ENCODE measurements at places on chromosomes 1 and 21.

DNA sequence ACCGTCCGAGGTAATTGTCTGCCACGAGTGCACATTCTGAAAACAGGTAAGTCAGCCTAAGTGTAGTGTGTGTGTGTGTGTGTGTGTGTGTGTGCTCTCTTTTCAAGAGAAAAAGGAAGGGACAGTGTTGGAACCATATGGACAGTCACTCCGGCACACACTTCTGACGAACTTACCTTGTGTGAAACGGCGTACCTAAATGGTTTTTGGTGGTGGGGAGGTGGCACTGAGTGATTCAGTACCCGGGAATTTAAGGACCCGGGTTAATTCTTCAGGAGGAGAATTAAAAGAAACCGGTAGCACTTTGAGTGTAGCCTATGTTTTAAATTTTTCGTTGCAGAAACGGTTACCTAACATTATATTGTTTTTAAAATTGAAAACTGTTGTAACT is 286 bp downstream of the ODR4 start:
- no peak for DNase-seq

DNA sequence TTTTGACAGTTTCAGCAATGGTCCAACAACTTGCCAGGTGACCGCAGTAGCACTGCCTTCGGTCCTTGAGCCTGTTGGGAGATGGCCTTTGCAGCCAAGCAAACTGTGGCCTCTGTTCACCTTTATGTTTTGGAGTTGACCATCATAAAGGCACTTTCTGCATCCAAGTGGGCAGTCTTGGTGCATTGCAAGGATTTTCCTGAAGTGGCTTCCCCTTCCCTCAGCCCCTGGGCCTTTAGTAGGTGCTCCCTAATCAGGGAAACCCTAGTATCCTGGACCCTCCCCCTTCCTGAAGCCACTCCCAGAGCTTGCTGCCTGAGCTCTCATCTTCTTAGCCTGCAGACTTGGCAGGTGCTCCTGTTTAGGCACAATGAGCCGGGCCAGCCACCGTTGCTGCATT is 140.2 kb downstream of the TRABD2B start:
- DNase-seq: no peak

DNA sequence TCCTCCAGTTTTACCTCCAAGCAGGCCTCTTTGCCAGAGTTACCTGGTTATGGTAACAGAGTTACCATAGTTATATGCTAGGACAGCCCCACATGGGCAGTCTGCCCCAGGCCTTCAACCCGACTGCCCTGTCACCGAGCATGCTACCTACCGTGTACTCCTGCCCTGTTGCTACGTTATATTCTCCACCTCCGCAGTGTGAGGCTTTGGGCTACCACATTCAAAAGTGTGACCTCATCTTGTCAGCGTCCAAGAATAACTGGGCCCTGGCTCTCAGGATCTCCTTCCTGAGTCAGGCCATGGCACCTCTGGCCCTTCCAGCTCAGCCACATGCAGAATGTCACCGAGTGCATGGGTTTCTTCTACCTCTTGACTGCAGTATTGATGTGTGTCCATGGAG is 8.9 kb downstream of the MAPKAPK2 start:
- no peak for DNase-seq

GRCh38 chr1:164320790-164321731 is 237.9 kb upstream of the PBX1 start:
- no peak for DNase-seq

DNA sequence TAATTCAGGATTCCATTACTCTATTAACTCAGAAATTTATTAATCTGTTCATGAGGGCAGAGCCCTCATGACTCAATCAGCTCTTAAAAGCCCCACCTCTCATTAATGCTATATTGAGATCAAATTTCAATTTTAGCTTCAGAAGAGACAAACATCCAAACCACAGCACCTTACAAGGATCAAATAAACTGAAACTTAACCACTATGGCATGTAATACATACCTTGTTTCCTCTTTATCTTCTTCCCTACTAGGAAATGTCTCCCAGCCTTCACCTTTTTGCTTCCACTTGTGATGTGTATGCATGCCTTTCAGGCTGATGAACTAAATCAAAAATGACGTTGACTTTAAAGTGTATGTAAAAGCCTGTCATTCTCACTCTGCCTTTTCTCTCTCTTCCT is 2121.3 kb downstream of the NCAM2 start:
- no peak for DNase-seq

DNA sequence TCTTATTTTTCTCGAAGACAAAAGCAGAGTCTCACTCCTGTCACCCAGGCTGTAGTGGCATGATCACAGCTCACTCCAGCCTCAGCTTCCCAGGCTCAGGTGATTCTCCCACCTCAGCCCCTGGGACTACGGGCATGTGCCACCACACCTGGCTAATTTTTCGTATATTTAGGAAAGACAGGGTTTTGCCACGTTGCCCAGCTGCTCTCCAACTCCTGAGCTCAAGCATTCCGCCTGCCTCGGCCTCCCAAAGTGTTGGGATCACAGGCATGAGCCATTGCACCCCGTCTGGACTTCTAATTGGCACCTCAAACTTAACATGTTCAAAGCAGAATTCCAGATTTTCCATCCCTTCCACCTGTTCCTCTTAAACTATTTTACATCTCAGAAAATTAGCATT is 19.0 kb upstream of the LRRC8C start:
- no peak for DNase-seq

DNA sequence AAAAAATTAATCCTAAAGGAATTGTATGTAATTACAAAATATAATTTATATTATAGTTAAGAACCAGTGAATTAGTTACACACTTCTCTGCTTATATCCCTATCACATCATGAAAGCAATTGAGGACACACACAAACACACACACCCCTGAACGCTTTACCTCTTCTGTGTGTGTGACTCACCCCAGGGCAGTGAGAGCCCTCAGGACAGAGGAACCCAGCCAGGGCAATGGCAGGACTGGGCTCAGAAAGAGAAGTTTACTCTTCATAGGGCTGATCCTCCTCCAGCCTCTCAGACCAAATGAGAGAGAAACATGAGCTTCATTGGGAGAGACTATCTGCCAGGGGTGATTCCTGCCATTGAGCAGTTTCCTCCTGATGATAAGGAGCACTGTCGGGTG is 38.1 kb downstream of the SLC44A3 start:
- DNase-seq: no peak

DNA sequence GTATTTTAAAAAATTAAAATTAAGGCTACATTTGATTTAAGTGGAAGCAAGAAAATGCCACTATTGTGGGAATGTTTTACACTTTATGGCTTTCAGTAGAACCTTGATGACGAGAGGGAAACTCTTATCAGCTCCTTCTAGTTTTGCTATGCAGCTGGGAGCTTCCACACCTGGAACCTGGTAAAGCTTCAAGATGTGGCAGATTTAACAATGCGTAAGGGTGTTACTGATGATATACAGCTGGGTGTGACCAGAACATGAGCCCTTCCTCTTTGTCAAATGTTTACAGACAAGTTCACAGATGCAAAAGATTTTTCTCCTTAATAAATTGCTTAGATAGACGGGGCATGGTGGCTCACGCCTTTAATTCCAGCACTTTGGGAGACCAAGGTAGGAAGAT is 20.3 kb downstream of the TTC13 start:
- no peak for DNase-seq

- no peak for DNase-seq
These were observed 26.8 kb downstream of the AGRN start for GRCh38 chr1:1046767-1047166.

- no peak for DNase-seq
These were observed 655.6 kb upstream of the NEGR1 start for GRCh38 chr1:72937905-72938304.

DNA sequence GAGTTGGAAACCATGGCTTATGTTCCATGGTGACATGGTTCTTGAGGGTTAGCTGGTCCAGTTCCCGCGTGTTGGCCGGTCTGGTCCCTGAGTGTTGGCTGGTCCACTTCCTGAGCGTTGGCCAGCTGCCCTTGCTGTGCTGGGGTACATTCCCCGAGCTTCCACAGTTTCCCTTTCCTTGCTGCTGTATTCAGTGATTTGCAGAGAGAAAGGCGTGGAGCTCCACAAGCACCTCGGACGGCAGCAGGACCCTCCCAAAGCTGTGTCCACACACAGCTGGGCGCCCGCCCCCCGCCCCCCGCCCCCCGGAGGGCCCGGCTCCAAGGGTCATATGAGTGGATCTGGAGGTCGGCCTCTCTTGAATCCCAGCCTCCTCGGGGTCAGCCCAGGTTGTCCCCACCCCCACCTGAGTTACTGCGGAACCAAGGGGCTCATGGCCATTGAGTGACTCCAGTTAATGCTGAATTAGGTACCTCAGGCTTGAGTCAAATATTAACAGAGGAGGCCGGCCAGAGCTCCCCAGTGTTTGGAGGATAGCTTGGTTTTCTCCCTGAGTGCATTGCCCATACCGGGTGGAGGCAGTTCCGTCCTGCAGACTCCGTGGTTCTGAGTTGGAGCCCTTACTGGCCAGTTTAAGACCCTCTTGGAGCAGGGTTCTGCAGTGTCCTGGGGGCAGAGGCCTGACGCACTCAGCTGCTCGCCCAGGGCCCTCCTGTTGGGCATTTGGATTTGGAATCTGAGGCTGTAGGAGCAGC is 18.4 kb downstream of the COL18A1 start:
- DNase-seq: no peak

DNA sequence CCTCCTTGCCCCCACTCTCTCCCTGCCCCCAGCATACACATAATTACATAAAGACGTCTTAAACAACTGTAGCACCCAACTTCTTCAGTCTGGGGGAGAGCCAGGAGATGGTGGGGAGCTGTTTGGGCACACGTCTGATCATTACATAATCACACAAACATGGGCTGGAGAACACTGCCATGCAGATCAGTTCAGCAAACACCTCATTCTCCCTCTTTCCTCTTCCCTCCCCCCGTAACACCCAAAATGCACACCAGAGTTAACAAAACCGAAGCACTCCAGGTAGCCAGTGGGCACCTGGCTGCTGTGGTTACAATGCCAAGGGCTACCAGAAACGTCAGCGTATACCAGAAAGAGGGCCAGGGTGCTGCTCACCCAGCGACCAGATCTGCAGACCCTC is 1.6 kb downstream of the HIVEP3 start:
- DNase-seq: no peak

GRCh38 chr21:35663856-35664606 is 396.3 kb downstream of the SETD4 start:
- DNase-seq: no peak

- no peak for DNase-seq
These were observed 409.1 kb upstream of the KAZN start for GRCh38 chr1:14189381-14189780.

- no peak for DNase-seq
These were observed 25.0 kb downstream of the KRTAP24-1 start for GRCh38 chr21:30257773-30258172.

- DNase-seq: no peak
These were observed 100.4 kb downstream of the FGGY start for GRCh38 chr1:59397139-59397858.

- no peak for DNase-seq
These were observed 180.9 kb downstream of the PCP4 start for GRCh38 chr21:40047993-40048730.

GRCh38 chr1:180909005-180909414 is 3.7 kb upstream of the KIAA1614 start:
- no peak for DNase-seq

DNA sequence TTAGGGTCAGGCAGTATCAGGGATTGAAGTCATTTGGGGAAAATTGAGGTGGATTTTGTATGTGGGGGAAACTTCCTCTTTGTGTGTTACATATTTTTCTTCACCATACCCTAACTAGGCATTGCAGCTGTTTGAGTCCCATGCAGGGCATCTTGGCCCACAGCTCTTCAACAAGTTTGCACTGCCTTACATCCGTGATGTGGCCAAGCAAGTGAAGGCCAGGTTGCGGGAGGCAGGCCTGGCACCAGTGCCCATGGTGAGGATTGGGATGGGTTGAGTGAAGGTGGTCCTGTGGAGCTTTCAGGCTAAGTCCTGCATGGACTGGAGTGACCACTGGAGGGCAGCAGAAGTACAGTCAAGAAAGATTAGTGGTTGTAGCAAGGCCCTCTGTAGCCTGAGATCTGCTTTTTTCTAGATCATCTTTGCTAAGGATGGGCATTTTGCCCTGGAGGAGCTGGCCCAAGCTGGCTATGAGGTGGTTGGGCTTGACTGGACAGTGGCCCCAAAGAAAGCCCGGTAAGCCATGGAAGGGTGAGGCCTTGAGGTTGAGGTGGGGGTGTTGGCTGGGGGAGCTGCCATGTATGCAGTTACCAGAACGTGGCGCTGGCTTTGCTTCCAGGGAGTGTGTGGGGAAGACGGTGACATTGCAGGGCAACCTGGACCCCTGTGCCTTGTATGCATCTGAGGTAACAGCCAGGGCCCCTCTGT is 2.4 kb downstream of the UROD start:
- peak; percentile 69 for DNase-seq

DNA sequence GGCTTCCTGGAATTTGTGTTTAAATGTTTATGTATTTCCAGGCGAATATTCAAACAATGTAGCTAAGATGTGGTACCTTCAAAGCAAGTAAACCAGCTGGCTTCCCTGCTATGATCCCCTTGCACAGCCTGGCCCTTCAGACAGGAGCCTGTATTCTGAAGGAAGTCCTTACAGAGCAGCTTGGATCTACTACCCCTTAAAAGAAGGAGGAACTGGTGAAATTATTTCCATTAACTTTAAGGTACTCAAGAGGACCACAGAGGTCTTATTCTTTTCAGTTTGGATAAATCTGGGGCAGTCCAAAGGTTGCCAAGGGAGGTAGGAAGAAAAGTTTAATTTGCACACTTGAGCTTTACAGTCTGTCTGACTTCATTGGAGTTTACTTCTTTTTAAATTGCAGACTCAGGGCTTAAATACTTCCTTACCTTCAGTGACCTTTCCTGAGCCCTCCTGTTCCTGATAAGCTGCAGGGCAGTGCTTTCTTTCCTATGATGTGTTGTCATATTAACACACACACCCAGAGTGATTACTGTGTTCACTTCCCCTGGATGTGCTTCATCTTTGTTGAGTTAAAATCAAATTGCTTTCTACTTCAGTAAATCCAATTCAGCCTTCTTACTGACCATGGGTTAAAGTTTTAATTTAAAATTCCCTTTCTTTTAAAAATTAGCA is 40.5 kb downstream of the DISC1 start:
- DNase-seq: no peak

GRCh38 chr1:51070640-51071039 is 31.4 kb upstream of the C1orf185 start:
- DNase-seq: no peak

- no peak for DNase-seq
These were observed 233.3 kb upstream of the COA6 start for GRCh38 chr1:234139966-234140365.

DNA sequence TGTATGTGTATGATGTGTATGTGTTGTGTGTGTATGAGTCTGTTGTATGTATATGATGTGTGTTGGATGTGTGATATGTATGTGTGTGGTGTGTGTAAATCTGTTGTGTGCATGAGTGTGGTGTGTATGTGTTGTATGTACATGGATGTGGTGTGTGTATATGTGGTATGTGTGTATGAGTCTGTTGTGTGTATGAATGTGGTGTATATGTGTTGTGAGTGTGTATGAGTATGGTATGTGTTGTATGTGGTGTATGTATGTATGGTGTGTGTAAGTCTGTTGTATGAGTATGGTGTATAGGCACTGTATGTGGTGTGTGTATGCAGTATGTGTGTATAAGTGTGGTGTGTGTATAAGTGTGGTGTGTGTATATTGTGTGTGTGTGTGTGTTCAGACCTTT is 95.0 kb downstream of the PLXNA2 start:
- no peak for DNase-seq
